ENCODE measurements at places on chromosomes 5 and 9. TPM values are rescaled to one million over a fixed set of nuclear protein-coding genes. Genes with fewer than 3 reads are reported as not detected.

FOXD1 gene
- 0.99 TPM for total RNA-seq

GRCh38 chr9:2600307-2600706 is 21.3 kb upstream of the VLDLR start:
- H3K27ac ChIP-seq = no peak overlapping the region
- H3K4me3 ChIP-seq = no peak overlapping the region
- H3K36me3 ChIP-seq = no peaks in the 10 kb centered on the region
- peaks cover 19% of the 10 kb centered on the region for H3K27me3 ChIP-seq

REEP2 gene
- total RNA-seq = 3.1 TPM

GRCh38 chr5:143124593-143124992 is 278.9 kb downstream of the NR3C1 start:
- no peaks in the 10 kb centered on the region for H3K27me3 ChIP-seq
- no peak overlapping the region for H3K4me3 ChIP-seq
- no peak for DNase-seq
- no peak overlapping the region for H3K27ac ChIP-seq
- H3K4me1 ChIP-seq = peaks cover 30% of the 10 kb centered on the region
- peaks cover 19% of the 10 kb centered on the region for H3K36me3 ChIP-seq

DNA sequence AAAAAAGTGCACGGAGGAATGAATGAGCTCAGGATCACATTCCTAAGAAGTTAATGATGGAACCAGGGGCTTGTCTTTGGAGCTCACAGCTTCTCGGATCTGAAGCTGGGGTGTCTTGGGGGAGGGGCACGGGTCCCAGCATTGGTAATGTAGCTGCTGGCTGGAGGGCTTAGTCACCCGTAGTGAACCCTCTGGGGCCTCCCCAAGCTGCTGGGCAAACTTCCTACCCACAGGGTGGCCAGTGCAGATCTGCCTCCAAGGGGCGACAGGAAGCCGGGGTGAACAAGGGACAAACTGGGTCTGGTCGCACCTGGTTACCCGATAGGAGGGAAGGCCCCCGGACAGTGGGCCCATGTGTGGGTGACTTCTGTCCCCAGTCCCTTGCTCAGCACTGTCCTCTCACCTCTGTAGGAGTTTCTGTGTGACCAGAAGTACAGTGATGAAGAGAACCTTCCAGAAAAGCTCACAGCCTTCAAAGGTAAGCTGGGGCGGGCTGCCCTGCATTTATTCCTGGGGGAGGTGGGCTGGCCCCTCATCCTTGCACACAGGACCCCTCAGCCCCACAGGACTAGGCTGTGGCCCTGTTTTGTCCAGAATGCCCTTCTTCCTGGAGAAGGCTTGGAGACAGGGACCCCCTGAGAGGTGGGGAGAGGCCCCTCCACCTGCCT is 14.1 kb upstream of the NUP214 start:
- H3K27ac ChIP-seq = no peak overlapping the region
- no peak overlapping the region for H3K4me3 ChIP-seq
- H3K4me1 ChIP-seq = no peaks in the 10 kb centered on the region
- DNase-seq = no peak
- H3K27me3 ChIP-seq = no peaks in the 10 kb centered on the region

DOCK8 gene
- total RNA-seq = 163 TPM

- DNase-seq = no peak
- H3K27ac ChIP-seq = no peak overlapping the region
- no peaks in the 10 kb centered on the region for H3K27me3 ChIP-seq
- peaks cover 28% of the 10 kb centered on the region for H3K4me1 ChIP-seq
- no peak overlapping the region for H3K4me3 ChIP-seq
Observed at GRCh38 chr5:178155065-178155464, 1.4 kb upstream of the NHP2 start.

IL11RA gene
- 20.7 TPM for total RNA-seq

PHYHD1 gene
- total RNA-seq = 0.61 TPM

All from activated CD8-positive, alpha-beta T cell treated with anti-CD3 and anti-CD28 coated beads for 36 hours (primary cell).